ENCODE measurements at places on chromosomes 1 and 21. TPM values are rescaled to one million over a fixed set of nuclear protein-coding genes. Genes with fewer than 3 reads are reported as not detected.

DNA sequence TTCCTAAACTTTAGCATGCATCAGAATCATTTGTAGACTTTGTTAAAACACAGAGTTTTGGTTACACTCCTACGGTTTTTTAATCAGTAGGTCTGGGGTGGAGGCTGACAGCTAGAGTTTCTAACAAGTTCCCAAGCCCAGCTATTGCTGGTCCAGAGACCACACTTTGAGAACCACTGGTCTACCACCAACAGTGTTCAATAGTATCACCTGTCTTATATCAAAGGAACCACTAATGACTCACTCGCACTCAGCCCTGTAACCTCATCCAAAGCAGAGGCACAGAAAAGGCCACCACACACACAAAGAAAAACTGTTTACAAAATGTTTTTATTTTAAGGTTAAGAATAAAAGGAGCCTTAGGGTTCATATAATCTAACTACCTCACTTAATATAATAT is 68.7 kb downstream of the HIVEP3 start:
- no peak overlapping the region for H3K4me3 ChIP-seq
- no peaks in the 10 kb centered on the region for H3K4me1 ChIP-seq
- no peak overlapping the region for H3K27ac ChIP-seq
- no peak for DNase-seq
- H3K27me3 ChIP-seq = peaks cover 11% of the 10 kb centered on the region
- H3K36me3 ChIP-seq = no peaks in the 10 kb centered on the region

GRCh38 chr21:41570791-41571355 is 62.9 kb upstream of the TMPRSS2 start:
- H3K4me1 ChIP-seq = no peaks in the 10 kb centered on the region
- H3K36me3 ChIP-seq = no peaks in the 10 kb centered on the region
- DNase-seq = no peak
- peaks cover 8% of the 10 kb centered on the region for H3K27me3 ChIP-seq
- no peak overlapping the region for H3K27ac ChIP-seq

DNA sequence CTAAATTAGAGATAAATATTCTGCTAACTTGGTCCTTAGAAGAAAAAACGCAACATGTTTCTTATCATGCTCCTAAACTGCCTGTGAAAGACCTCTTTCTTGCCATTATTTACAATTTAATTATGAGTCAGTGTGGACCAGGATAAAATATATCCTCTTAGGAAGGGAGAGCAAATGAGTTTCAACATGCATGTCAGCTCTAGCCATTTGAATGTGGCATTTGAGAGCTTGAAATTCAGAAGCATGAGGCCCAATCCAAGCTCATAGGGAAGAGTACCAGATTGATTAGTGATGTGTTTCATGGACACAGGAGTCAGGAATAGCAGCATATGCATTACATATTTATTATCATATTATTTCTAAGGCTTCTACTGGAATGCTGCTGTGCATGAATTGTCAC is 39.3 kb downstream of the TBX15 start:
- H3K36me3 ChIP-seq = no peaks in the 10 kb centered on the region
- H3K27ac ChIP-seq = no peak overlapping the region
- DNase-seq = no peak

DNA sequence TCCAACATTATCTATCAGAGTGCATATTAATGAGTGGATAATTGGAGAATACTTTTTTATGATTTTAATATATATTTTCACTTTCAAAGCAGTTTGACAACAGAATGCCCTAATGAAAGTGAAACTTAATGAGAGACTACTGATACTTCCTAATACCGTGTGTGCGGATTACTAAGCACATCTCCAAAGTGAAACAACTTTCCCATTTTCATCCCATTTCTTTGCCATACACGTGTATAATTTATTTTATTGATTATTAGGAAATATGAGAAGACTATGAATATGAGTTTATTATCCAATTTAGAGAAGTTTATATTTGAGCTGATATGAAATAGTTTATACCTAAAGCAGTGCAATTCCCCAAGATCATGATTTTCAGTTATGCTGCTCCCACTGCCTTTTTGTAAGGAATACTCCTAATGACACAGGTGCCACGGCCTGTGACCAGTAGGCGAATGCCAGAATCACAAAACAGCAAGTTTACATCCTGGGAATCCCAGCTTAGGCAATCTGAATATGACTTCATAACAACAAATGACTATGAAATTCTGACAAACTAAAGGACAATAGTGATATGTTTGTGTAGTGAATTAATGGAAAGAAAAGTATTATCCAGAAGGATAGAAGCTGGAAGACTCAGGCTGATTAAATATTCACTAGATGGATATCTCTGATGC is 202.9 kb downstream of the NCAM2 start:
- DNase-seq = no peak
- H3K27ac ChIP-seq = no peak overlapping the region
- no peaks in the 10 kb centered on the region for H3K36me3 ChIP-seq
- H3K27me3 ChIP-seq = no peaks in the 10 kb centered on the region

DNA sequence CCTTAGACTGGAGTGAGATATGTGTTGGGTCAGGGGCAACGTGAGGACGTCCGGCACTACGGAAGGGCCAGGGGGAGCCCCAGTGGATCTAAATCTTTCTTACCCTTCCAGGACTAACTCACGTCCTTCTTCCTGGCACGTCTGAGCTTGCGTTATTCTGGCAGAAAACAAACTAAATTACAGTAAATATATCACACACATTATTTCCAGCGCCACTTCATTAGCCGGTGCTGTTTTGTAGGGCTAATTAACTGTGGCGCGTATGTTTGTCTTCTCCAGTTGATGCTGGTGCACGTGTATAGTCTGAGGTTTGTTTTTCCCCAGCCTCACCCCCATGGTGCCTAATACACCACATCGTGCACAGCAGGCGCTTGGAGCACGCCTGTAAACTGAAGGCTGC is 59.2 kb downstream of the TLR5 start:
- no peak overlapping the region for H3K27ac ChIP-seq
- DNase-seq = no peak
- peaks cover 3% of the 10 kb centered on the region for H3K4me1 ChIP-seq
- H3K4me3 ChIP-seq = no peak overlapping the region

GRCh38 chr21:40242586-40243265 is 375.5 kb downstream of the PCP4 start:
- H3K27ac ChIP-seq = no peak overlapping the region
- no peak for DNase-seq
- H3K4me1 ChIP-seq = peaks cover 10% of the 10 kb centered on the region

- no peak overlapping the region for H3K27ac ChIP-seq
- no peak for DNase-seq
- H3K4me3 ChIP-seq = no peak overlapping the region
- peaks cover 32% of the 10 kb centered on the region for H3K4me1 ChIP-seq
- no peaks in the 10 kb centered on the region for H3K27me3 ChIP-seq
These were observed 8.4 kb downstream of the SNX27 start for GRCh38 chr1:151620286-151620685.

GRCh38 chr21:34781526-34781925 is 112.7 kb downstream of the CLIC6 start:
- no peak overlapping the region for H3K4me3 ChIP-seq
- H3K27me3 ChIP-seq = peaks cover 4% of the 10 kb centered on the region
- no peaks in the 10 kb centered on the region for H3K36me3 ChIP-seq
- H3K27ac ChIP-seq = no peak overlapping the region
- no peak for DNase-seq
- H3K4me1 ChIP-seq = peaks cover 10% of the 10 kb centered on the region

DNA sequence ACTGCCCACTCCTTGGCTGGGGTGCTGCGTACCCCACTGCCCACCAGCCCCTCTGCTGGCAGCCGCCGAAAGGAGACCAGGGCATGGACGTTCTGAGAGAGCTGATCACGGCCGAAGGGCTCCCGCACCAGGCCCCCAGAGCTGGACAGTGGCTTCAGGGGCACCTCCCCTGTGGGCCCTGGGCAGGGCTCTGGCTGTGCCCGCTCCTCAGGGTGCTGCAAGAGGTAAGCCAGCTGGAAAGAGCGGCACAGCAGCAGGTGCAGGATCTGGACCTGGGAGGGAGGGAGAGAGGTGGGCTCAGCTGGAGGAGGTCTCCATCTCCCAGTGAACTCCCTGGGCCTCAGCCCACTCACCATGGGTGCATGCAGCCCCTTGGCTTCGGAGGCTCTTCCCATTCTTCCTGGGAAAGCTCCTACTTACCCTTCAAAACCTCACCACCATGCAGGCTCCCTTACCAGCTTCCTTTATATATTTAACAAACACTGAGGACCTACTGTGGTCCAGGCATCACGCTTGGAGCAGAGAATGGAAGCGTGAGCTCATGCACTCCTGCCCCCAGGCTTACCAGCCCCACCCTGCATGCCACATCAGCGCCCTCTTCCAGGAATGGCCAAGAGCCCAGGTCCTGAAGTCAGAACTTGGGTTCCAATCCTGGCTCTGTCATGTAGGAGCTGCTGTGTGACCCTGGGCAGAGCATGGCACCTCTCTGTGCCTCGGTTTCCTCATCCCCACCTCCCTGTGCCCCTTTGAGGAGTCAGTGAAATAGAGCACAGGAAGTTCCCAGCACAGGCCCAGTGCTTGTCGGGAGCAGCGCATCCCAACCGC is 6.8 kb upstream of the KIF17 start:
- peaks cover 5% of the 10 kb centered on the region for H3K4me1 ChIP-seq
- no peak for DNase-seq
- no peaks in the 10 kb centered on the region for H3K36me3 ChIP-seq
- peaks cover 44% of the 10 kb centered on the region for H3K27me3 ChIP-seq
- no peak overlapping the region for H3K4me3 ChIP-seq

- peaks cover 3% of the 10 kb centered on the region for H3K4me1 ChIP-seq
- H3K27ac ChIP-seq = no peak overlapping the region
- no peak for DNase-seq
- peaks cover 8% of the 10 kb centered on the region for H3K36me3 ChIP-seq
- H3K4me3 ChIP-seq = no peak overlapping the region
- H3K27me3 ChIP-seq = no peaks in the 10 kb centered on the region
These were observed 13.1 kb downstream of the UBIAD1 start for GRCh38 chr1:11285883-11286734.

DNA sequence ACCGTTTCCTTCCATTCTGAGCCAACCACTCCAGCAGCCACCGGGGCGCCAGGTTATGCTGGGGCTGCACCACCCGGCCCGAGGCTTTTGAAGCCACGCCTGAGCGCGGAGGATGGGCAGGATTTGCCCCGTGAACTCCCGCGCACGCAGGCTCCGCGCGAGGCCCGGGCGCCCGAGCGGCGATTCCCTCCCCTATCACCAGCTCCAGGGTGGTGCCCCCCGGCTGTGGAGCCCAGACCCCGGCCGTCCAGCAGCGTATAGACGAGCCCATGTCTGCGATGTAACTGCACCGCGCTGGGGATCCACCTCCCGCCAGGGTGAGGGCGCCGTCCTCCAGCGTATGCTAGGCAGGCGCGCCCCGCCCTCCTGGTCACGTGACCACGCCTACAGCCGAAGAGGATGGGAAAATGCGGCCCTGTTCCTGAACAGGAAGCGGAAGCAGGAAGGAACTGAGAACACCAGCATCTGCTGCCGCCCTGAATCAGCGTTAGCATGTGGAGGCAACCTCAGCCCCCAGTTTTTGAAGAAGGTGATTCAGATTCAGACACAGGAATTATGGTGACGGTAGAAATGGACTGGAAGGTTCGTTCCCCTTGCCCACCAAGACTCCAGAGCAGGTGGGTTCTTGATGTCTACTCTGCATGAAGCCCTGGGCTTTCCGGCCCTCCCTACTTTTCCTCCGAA is 46.0 kb downstream of the VPS26C start:
- H3K36me3 ChIP-seq = peaks cover 44% of the 10 kb centered on the region
- peak; percentile 35 for DNase-seq

DNA sequence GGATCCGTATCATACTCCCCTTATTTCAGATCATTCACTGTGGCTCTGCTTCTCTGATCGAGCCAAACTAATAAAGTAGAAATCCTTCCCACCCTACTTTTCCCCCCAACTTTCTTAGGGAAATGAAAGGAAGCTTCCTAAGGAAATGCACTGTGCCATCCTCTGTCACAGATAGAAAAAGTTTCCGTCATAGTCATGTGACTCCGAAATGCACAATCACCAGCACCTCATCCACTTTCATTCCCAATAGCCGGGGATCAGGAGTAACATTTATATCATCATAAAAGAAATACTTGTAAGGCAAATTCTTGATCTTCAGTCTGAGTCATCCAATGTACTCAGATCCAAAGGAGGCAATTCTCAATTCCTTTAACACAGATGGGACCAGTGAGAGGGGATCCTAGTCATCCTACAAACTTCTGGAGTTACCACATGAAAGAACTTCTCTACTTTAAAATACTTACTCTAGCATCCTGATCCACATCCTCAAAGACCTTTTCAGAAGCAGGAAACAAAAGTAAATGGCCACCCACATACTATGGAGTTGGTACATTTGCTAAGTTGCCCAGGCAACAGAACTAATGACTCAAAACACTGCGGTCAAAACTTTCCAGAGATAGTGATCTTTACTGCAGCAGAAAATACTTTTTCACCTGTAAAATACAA is 97.8 kb upstream of the ZC3H11B start:
- DNase-seq = no peak
- no peaks in the 10 kb centered on the region for H3K36me3 ChIP-seq
- no peak overlapping the region for H3K4me3 ChIP-seq
- no peak overlapping the region for H3K27ac ChIP-seq
- peaks cover 4% of the 10 kb centered on the region for H3K4me1 ChIP-seq

GRCh38 chr1:1264868-1265272 is 8.8 kb downstream of the UBE2J2 start:
- no peak for DNase-seq
- no peaks in the 10 kb centered on the region for H3K4me1 ChIP-seq
- H3K27ac ChIP-seq = no peak overlapping the region
- H3K4me3 ChIP-seq = no peak overlapping the region
- peaks cover 17% of the 10 kb centered on the region for H3K36me3 ChIP-seq

DNA sequence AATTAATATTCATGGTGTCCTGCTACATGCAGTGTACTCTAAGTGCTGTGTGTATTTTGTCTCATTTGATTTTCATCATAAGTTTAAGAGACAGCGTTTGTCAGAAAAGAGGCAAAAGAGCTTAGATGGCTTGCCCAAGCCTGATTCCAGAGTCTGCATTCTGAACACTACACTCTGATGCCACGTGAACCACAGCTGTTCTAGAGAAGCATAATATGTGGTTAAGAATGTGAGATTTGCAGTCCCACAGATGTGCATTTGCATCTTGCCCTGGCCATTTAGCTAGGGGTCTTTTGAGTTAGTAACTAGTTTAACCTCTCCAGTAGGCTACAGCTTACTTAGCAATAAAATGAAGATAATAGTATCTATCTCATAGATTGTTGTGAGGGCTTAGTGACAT is 9.2 kb upstream of the GADD45A start:
- no peak for DNase-seq
- H3K36me3 ChIP-seq = no peaks in the 10 kb centered on the region
- no peak overlapping the region for H3K4me3 ChIP-seq
- H3K4me1 ChIP-seq = peaks cover 17% of the 10 kb centered on the region
- no peak overlapping the region for H3K27ac ChIP-seq

GRCh38 chr1:53176452-53177208 is 20.0 kb upstream of the CPT2 start:
- H3K27ac ChIP-seq = no peak overlapping the region
- peaks cover 80% of the 10 kb centered on the region for H3K27me3 ChIP-seq
- H3K4me1 ChIP-seq = peaks cover 7% of the 10 kb centered on the region
- no peak overlapping the region for H3K4me3 ChIP-seq
- DNase-seq = no peak

The NTNG1 gene
- 1.1 TPM for total RNA-seq

The TGFB2 gene
- total RNA-seq = 27.9 TPM

The SMYD2 gene
- total RNA-seq = 47.8 TPM

The ERVH48-1 gene
- total RNA-seq = 0.91 TPM

The UMODL1 gene
- total RNA-seq = not detected

The MYBPH gene
- total RNA-seq = not detected

The ADAMTS1 gene
- 11.6 TPM for total RNA-seq

The AMY1C gene
- total RNA-seq = not detected

Measured in progenitor cell of endocrine pancreas (in vitro differentiated cells).